Stomach (tissue), 19 donors: ENCODE measurements at places on chromosomes 7 and 10. TPM values are rescaled to one million over a fixed set of nuclear protein-coding genes. Genes with fewer than 3 reads are reported as not detected.

DNA sequence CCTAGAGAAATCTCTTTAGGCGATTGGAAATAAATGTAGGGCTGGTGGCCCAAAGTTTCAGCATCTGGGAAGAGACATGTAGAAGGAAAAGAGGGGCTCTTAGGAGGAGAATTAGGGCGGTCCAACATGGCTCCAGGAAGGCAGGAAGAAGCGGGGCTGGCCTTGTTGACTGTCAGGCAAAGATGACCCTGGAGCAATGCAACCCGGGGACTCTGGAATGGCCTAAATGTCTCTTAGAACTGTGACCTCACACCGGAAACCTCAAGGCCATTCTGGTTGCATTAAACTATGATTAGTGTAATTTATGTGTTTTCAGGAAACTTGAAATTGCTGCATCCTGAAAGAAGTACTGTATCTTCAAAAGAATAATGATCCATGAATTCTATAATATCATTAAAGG is 66.8 kb downstream of the NRP1 start:
- no peaks in the 10 kb centered on the region for H3K36me3 ChIP-seq
- H3K27ac ChIP-seq = no peak overlapping the region
- H3K27me3 ChIP-seq = no peaks in the 10 kb centered on the region
- DNase-seq = no peak
- peaks cover 48% of the 10 kb centered on the region for H3K4me1 ChIP-seq
- H3K4me3 ChIP-seq = no peak overlapping the region

ASB10 gene
- total RNA-seq = not detected

- peaks cover 82% of the 10 kb centered on the region for H3K4me1 ChIP-seq
- no peaks in the 10 kb centered on the region for H3K27me3 ChIP-seq
- H3K27ac ChIP-seq = peak overlapping the region; percentile 86
- DNase-seq = no peak
- H3K4me3 ChIP-seq = no peak overlapping the region
These were observed 35.7 kb downstream of the CYP17A1 start for GRCh38 chr10:102801496-102801895.

DNA sequence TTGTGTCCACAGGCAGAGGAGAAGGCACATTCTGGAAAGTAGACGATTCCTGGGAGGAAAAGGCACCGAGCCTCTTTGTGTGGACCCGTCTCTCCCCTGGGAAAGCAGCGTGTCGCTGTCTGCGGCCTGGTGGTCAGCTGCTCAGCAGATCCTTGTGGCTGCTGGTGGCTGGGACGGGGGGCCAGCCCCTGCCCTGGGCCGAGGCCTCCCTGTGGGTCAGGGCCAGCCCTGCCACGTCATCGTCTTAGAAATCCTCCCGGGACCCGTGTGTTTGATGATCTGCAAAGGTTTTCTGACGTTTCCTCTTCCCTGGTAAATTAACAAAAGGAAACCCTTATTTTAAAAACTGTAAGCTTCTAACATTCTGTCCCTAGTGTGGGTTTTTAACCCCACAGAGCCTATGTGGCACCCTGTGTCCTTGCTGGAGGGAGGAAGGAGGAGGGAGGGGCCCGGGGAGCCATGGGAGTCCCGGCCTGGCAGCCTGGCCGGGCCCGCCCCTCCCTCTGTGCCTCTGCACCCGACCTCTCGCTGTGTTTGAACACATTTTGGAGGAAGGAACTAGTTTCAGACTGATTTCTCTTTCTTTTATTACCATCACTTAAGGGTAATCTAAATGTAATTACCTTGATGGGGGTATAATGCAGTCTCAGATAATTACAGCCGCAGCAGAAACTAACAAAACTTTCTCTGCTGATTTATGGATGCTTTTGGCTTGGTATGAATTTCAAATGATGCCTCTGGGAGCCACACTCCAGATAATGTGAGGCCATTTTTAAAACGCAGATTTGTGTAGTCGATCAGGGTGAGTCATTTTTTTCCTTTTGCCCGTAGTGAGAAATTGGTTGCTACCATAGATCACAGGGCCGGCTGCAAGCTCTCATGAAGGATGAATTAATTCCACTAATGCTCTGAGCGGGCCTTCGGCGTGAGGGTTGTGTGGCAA is 85.5 kb downstream of the NKX6-2 start:
- H3K4me1 ChIP-seq = peaks cover 7% of the 10 kb centered on the region
- no peak for DNase-seq
- H3K27ac ChIP-seq = no peak overlapping the region
- no peak overlapping the region for H3K4me3 ChIP-seq
- H3K27me3 ChIP-seq = no peaks in the 10 kb centered on the region
- peaks cover 69% of the 10 kb centered on the region for H3K36me3 ChIP-seq

GRCh38 chr10:120732643-120733313 is 118.4 kb upstream of the WDR11 start:
- H3K4me1 ChIP-seq = no peaks in the 10 kb centered on the region
- H3K4me3 ChIP-seq = no peak overlapping the region
- peak; percentile 19 for DNase-seq
- H3K27me3 ChIP-seq = no peaks in the 10 kb centered on the region

APBB1IP gene
- total RNA-seq = 4.0 TPM

DNA sequence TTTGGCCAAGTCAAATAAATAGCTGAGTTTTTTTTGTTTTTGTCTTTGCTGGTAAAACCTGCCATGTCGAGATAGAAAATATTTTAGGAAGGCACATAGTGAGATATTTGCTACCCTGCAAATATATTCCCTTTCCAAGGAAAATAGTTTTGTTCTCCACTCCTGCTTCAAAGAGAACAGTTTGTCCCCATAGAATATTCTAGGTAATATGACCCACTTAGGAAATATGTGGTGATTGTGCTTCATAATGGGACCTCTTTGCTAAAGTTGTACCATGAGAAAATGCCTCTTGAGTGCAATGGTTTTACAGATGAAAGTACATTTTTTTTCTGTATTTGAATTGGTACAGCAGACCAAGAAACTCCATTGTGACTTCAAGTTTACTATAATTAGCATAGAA is 41.6 kb downstream of the SMNDC1 start:
- no peaks in the 10 kb centered on the region for H3K27me3 ChIP-seq
- DNase-seq = no peak
- H3K27ac ChIP-seq = peak overlapping the region; percentile 37
- no peak overlapping the region for H3K4me3 ChIP-seq

DNA sequence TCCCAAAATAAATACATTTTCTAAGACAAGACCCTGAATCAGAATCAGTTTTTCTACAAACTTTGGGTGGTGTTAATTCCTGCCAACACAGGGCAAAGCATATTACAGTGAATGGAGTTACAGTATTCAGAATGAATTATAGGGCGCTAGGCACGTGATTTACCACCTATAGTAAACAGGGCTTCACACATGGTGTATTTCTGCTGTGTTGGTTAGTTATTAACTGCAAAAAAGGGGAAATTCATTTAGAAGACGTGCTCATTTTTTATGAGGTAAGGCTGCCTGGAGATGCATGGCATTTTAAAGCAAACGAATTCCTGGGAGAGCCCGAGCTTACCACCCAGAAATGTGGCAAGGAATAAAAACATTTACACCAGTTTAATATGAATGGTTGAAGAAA is 393.8 kb downstream of the LRMDA start:
- peaks cover 22% of the 10 kb centered on the region for H3K4me1 ChIP-seq
- H3K27me3 ChIP-seq = no peaks in the 10 kb centered on the region
- no peaks in the 10 kb centered on the region for H3K36me3 ChIP-seq

NODAL gene
- total RNA-seq = not detected

DNA sequence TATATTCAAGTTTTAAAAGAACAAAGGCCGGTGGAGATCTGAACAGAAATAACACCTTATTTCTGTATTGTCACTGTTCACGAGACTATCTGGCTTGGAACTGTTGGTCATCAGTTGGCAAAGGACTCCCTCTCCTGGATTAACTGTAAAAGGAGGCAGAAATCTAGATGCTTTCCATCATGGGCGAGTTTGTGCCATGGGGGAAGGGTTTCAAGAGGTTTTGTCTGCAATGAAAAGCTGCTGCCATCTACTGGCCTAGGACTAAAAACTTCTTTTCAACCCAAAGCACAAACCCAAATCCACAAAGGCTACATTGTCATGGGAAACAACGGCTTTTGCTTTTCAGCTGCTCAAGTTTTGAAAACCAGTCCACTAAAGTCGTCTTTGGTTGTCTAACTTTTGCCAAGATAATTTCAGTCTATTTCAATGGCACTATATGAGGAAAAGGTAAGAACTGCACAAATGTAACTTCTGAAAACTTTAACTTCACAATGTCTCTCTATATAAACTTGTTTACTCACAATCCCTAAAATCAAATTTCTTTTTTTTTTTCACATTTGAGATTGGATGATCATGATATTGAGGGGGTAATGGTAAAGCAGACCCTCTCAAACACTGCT is 196.8 kb downstream of the SKAP2 start:
- peaks cover 16% of the 10 kb centered on the region for H3K4me1 ChIP-seq
- H3K27me3 ChIP-seq = peaks cover 4% of the 10 kb centered on the region
- no peaks in the 10 kb centered on the region for H3K36me3 ChIP-seq
- no peak overlapping the region for H3K4me3 ChIP-seq
- peak; percentile 97 for DNase-seq
- no peak overlapping the region for H3K27ac ChIP-seq

GRCh38 chr7:73669288-73669701 is 1.7 kb downstream of the VPS37D start:
- peaks cover 5% of the 10 kb centered on the region for H3K27me3 ChIP-seq
- H3K4me3 ChIP-seq = peak overlapping the region; percentile 64
- H3K36me3 ChIP-seq = no peaks in the 10 kb centered on the region
- H3K4me1 ChIP-seq = peaks cover 25% of the 10 kb centered on the region
- no peak for DNase-seq
